ENCODE measurements at places on chromosomes 5 and 9.

GRCh38 chr5:9361835-9362234, 184.0 kb downstream of the SEMA5A start:
- DNase-seq, result peak; percentile 72

GRCh38 chr9:105172436-105172835, 72.0 kb upstream of the SLC44A1 start:
- DNase-seq, result no peak

GRCh38 chr5:38447786-38448185, 108.7 kb downstream of the LIFR start:
- DNase-seq, result no peak

DNA sequence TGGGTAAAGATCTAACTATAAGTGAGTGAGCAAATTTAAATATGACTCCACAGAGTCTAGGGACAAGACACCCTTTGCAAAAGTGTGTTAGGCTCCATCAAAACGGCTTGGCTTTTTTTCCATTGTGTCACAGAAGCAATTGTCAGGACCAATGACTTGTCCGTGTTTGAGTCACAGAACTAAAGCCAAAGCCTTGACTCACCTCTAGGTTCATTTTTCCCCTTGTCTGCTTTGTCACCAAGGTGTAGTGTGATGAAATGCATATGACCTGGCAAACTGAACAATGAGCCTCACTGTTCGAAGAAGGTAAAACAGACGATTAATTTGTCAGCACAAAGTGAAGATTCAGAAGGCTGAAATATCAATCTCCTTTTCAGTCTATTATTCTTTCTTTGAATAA, 331.0 kb downstream of the GLIS3 start:
- DNase-seq, result no peak

DNA sequence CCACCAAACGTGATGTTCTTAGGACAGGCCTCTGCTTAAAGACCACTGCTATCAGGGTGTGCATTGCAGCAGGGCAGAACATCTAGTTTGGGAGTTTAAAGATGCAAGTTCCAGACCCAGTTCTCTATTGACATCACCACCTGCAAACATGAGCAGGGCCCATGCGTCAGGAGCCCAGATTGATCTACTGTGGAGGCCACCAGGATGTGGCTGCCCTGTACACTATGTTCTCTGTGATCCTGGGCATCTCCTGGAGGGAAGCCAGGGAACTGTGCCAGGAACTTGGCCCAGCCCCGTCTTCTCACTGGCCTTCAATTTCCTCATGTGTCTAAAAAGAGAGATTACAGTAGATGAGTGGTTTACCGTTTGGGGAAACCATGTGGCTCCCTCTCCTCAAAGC, 87.1 kb downstream of the PDE6A start:
- no peak for DNase-seq

DNA sequence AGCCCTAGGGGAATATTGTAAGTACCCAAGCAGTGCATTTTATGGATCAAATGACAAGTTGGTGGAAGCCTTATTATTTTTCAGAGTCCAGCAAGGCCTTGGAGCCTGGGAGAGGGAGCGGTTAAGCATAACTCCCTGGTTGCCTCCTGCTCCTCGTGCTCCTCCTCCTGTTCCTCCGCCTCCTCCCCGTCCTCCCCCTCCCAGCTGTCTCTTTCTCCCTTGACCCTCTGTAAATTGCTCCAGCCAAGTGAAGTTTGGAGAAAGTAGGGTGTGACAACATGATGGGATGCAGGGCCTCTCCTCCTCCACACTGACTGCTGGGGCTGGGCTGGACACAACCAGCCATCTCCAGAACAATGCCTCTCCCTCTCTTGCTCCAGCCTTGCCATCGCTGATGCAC, 586.9 kb downstream of the CCDC171 start:
- DNase-seq, result no peak

Measured in GM13977 (cell line).